ENCODE measurements at places on chromosomes 5 and 9. TPM values are rescaled to one million over a fixed set of nuclear protein-coding genes. Genes with fewer than 3 reads are reported as not detected.

The LHX3 gene
- total RNA-seq: 0.11 TPM

The C9orf153 gene
- total RNA-seq: 0.66 TPM

The FOXD4L5 gene
- total RNA-seq: not detected

The ADAMTS2 gene
- not detected for total RNA-seq

The C5 gene
- 1.3 TPM for total RNA-seq

The FCHO2 gene
- total RNA-seq: 2.6 TPM

The ARL14EPL gene
- total RNA-seq: not detected

The ADGRD2 gene
- total RNA-seq: not detected

The LHX6 gene
- not detected for total RNA-seq

The CD180 gene
- total RNA-seq: not detected

The PLPPR1 gene
- total RNA-seq: not detected

The RASEF gene
- total RNA-seq: not detected

The CATSPER3 gene
- 0.56 TPM for total RNA-seq

The C9 gene
- not detected for total RNA-seq

The PTAR1 gene
- total RNA-seq: 65.9 TPM

The REXO4 gene
- total RNA-seq: 17.3 TPM

The PTGDS gene
- total RNA-seq: 40.6 TPM

The IGIP gene
- 1.5 TPM for total RNA-seq

The LCN1 gene
- not detected for total RNA-seq

The SIMC1 gene
- 17.4 TPM for total RNA-seq

The NR3C1 gene
- 191 TPM for total RNA-seq

The TRIO gene
- 6.5 TPM for total RNA-seq

The LRRC14B gene
- 0.14 TPM for total RNA-seq

The GLT6D1 gene
- total RNA-seq: not detected

The FAM221B gene
- total RNA-seq: not detected

Data from CD4-positive, alpha-beta T cell (primary cell).